ENCODE measurements at places on chromosomes 7 and 10. TPM values are rescaled to one million over a fixed set of nuclear protein-coding genes. Genes with fewer than 3 reads are reported as not detected.

DNA sequence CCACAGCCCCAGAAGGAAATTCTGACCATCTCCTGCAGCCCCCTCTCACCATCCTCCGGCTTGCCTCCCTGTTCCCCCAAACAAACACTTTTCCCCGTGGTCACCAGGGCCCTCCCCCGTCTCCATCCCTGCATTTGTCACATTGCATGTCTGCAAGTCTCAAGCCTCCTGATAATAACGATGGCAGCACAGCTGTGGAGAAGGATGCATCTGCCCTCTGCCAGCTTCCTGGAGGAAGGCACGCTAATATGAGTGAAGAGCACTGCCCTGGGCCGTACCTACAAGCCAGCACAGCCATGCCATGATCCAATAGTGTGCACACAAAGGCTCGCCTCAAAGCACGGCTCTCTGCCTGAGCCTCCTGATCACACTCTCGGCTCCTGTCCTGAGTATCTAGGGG lies 98.5 kb downstream of the SLIT1 start:
- no peak for DNase-seq

DNA sequence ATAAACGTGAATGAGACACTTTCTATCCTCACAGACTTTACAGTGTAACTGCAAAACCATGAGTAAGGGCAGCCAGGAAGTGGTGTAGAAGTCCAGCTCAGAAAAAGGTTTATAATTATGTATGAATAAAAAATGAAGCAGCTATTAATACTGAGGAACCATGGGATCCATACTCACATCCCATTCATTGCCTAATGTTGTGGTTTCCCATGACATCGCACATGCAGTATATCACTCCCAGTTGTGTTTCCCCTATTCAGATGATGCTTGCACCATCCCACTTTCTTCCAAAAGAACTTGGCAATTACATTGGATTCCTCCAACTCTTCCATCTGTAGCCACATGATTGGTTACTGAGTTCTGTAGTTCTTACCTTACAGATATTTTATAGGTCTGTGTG lies 74.5 kb upstream of the SEMA3D start:
- DNase-seq, result no peak

Gene ASB15
- total RNA-seq, result not detected

Gene PILRA
- 18.8 TPM for total RNA-seq

Gene SPRN
- not detected for total RNA-seq

Gene NRAP
- total RNA-seq, result not detected

Gene CPA2
- total RNA-seq, result not detected

DNA sequence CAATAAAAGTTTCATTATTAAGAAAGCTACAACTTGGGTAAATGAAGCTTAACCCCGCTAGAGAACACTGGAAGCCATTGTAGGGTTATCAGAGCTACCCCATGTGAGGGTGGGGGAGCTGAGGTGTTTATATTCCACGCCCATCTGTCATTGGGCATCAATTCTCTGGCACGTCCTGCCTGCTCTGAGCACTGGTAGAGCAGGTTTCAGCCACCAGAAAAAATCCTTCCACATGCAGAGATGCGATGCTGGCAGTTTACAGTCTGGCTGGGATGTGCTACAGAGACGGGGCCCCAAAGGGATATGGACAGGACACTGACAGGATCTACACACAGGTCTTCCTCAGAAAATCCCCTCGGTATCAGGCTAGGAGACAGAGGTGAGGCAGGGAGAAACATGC lies 15.9 kb upstream of the RAPGEF5 start:
- no peak for DNase-seq

GRCh38 chr7:88485821-88486220 lies 179.1 kb upstream of the STEAP4 start:
- no peak for DNase-seq

DNA sequence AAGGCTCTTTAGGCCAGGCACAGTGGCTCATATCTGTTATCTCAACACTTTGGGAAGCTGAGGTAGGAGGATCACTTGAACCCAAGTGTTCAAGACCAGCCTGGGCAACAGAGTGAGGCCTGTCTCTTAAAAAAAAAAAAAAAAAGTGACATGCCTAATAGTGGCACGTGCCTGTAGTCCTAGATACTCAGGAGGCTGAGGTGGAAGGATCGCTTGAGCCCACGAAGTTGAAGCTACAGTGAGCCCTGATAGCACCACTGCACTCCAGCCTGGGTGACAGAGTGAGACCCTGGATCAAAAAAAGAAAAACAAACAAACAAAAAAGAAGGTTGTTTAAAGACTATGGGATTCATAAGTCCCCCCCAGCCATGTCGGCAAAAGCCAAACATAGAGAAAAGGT lies 42.2 kb upstream of the NRF1 start:
- no peak for DNase-seq

DNA sequence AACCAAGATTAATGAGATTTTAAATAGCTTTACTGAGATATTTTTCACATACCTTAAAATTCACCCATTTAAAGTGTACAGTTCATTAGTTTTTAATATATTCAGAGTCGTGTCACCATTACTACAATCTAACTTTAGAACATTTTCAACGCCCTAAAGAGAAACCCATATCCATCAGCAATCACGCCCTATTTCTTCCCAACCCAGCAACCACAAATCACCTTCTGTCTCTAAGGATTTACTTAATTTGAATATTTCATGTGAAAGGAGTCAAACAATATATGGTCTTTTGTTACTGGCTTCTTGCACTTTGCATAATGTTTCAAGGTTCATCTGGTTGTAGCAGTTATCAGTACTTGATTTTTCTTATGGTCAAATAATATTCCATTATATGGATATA lies 25.1 kb upstream of the PDZD8 start:
- no peak for DNase-seq
